ENCODE measurements at places on chromosomes 7 and 10. TPM values are rescaled to one million over a fixed set of nuclear protein-coding genes. Genes with fewer than 3 reads are reported as not detected.

The FRAT1 gene
- 1.7 TPM for total RNA-seq

The ZNF804B gene
- total RNA-seq, result not detected

The PPP1R3C gene
- 101 TPM for total RNA-seq

The DNAJB9 gene
- total RNA-seq, result 41.9 TPM

DNA sequence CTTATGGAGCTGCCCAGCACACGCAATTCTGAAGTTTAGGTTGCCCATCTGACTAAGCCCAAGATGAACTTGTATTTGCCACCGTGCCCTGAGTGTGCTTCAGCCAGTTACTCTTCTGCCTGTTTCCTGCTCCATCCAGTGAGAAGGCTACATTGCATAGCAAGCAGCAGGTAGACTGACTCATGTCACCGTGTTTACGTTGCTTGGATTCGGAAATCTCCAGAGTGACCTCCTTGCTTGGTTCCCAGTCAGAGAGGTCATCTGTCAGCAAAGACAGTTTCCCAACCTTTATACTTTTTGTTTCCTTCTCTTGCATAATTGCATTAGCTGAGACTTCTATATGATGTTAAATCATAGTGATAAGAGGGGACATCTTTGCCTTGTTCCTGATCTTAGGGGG, 30.9 kb downstream of the NACAD start:
- DNase-seq, result no peak

- DNase-seq, result no peak
Observed at GRCh38 chr10:103703941-103704919, 151.1 kb downstream of the SH3PXD2A start.

GRCh38 chr10:92146107-92146506, 144.8 kb downstream of the CPEB3 start:
- no peak for DNase-seq

GRCh38 chr7:5428478-5429252, 5.0 kb upstream of the TNRC18 start:
- DNase-seq, result peak; percentile 85

DNA sequence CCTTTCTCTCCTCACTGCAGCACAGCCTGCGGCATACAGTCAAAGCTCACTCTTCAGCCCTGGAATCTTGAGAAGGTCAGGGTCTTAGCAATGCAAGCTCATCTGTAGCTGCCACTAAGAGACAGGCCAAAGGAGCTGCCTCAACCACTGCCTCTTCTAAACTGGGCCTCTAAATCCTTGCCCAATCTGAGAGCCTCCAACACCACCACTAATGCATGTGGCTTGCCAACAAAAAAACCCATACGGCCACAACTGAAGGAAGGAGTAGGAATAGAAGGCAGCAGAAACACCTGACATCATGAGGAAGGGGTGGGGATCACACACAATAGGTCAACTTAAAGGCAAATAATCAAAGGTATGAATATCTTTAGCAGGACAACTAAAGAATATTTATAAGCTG, 183.8 kb downstream of the SRPK2 start:
- no peak for DNase-seq

- peak; percentile 10 for DNase-seq
Observed at GRCh38 chr7:2190531-2190930, 42.2 kb downstream of the MAD1L1 start.

GRCh38 chr10:49644035-49644646, 30.3 kb downstream of the CHAT start:
- DNase-seq, result no peak
